ENCODE measurements at places on chromosomes 13 and 19.

GRCh38 chr19:11050323-11051114, 38.7 kb upstream of the LDLR start:
- DNase-seq = no peak

DNA sequence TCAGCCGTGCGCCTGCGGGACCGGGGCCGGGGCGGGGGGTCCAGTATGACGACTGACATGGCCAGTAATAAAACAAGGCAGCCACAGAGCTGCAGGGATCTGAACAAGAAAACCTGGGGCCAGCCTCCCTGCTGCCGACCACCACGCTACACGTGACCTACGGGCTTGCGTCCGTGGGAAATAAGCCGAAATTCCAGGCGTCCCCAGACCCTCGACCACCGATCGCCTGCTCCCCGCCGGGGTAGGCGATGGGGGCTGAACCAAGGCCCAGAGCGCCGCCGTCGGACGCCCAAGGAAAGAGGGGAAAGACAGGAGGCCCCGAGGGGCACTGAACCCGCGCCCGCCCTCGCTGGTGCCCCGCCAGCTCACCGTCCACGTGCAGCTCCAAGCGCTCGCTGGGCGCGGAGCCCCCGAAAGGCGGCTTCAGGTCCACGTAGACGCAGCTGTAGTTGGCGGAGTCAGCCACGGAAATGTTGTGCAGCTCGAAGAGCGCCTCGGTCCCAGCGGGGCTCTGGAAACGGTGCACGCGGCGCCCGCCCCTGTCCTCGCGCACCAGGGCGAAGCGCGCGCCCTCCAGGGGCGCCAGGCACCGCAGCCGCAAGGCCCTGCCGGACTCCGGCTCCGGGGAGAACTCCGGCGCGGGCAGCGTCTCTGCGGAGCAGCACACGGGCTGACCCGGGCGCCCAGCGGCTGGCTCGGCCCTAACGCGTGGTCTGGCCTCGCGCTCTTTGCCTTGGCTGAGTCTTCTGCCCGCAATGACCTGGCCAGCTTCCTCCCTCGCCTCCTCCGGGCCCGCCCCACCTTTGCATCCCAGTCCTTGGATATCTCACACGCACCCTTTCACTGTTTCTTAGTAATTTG, 3.1 kb downstream of the A1BG start:
- DNase-seq = peak; percentile 21

GRCh38 chr13:37645181-37645740, 46.7 kb upstream of the POSTN start:
- DNase-seq = no peak

- DNase-seq = no peak
Observed at GRCh38 chr19:28326746-28327145, 886.2 kb downstream of the UQCRFS1 start.

GRCh38 chr13:69124996-69125395, 982.6 kb upstream of the ATXN8OS start:
- peak; percentile 3 for DNase-seq

DNA sequence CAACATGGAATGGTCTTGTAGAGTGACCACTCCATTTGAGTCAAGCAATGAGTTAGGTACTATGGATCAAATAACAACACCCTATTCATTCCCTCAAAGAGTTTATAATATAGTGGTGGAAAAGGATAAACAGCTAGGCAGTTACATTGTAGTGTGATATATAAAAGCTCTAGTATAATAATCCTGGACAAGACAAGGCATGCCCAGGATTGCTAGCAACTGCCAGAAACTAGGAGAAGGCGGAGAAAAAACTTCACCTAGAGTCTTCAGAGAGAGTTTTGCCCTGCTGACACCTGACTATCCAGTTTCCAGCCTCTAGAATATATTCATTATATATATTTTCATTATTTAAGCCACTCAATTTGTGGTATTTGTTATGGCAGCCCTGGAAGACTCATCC, 530.6 kb downstream of the KLF12 start:
- DNase-seq = no peak

Data from astrocyte of the hippocampus (primary cell).